Stromal cell of bone marrow (primary cell): ENCODE measurements at places on chromosomes 11 and 22.

- DNase-seq: peak; percentile 91
These were observed 25.1 kb upstream of the GUCY1A2 start for GRCh38 chr11:107043242-107044006.

DNA sequence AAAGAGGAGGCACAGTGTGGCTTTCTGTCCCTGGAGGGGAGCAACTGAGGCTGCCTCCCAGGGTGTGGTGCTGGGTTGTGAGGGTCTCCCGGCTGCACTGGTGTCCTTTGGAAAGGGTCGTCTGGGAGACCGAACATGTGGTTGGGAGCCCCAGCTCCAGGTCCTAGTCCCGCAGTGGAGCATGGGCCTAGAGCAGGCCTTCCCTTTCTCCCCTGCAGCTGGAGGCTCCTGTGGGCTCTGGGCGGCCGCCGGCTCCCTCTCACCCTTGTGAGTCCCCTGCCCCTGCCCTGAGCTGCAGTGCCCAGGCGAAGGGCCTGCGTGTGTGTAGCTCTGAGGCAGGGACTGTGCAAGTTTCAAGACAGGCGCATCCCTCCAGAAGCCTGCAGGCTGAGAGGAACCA, 1492.7 kb downstream of the BRD1 start:
- DNase-seq: no peak

DNA sequence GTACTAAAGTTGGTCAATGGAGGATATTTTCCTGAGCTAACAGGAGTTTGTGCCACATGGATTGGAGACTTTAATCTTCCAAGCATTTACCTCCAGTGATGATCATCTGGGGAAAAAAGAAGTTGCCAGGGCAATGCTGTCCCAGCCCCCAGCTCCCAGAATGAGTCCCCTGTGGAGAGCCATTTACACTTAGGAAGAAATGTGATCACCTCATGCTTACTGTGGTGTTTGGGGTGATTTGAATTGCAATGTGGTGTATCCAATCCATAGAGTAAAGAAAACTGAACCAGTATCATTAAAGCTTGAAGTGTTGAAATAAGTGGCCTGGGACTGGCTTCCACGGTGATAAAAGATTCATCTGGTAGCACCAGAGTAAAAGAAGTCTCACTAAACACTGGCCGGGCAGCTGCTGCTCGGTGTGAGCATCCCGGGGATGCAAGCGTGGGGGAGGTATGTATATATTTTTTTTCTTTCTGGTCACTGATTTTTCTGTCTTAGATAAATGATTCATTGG, 117.2 kb upstream of the NTM start:
- DNase-seq: no peak

DNA sequence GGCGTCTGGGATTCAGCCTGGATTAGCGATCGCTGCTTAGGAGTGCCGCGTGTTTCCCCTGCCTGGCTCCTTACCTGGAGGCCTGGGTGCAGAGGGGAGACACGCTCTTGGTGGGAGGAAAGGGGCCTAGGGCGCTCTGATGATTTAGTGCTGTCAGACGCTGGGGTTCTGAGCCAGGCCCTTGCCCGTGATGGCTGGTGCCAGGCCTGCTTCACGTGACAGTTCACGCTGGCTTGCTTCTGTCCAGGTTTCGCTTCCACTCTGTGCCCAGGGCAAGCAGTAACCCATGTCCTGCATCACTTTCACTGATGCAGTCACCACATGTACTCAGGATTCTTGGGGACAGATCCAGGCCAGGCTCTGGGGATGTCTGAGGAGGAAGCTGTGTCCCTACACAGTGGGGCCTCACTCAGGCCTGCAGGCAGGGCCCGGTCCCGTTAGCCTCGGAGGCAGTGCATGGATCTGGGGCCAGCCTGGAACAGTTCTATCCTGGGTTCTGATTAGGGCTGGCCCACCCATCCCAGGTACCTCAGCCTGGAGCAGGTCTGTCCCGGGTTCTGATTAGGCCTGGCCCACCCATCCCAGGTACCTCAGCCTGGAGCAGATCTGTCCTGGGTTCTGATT, 1220.9 kb downstream of the BRD1 start:
- no peak for DNase-seq

DNA sequence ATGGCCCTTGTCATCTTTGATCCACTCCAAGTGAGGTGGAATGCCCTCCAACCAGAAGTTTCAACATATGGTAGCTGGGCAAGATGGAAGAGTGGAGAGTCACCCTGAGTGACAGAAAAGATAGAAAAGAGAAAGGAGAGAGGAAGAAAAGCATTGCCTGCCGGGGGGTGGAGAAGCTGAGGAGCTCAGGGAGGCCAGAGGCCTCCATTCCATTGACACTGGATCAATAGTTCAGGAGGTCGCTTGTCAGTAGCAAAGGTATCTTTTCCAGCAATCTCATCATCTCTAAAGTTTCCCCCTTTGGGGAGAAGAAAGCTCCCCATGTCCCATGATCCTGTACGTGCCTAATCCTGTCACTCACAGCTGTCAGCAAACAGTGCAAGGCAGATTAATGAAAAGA, 6.7 kb upstream of the C1QTNF6 start:
- DNase-seq: no peak

DNA sequence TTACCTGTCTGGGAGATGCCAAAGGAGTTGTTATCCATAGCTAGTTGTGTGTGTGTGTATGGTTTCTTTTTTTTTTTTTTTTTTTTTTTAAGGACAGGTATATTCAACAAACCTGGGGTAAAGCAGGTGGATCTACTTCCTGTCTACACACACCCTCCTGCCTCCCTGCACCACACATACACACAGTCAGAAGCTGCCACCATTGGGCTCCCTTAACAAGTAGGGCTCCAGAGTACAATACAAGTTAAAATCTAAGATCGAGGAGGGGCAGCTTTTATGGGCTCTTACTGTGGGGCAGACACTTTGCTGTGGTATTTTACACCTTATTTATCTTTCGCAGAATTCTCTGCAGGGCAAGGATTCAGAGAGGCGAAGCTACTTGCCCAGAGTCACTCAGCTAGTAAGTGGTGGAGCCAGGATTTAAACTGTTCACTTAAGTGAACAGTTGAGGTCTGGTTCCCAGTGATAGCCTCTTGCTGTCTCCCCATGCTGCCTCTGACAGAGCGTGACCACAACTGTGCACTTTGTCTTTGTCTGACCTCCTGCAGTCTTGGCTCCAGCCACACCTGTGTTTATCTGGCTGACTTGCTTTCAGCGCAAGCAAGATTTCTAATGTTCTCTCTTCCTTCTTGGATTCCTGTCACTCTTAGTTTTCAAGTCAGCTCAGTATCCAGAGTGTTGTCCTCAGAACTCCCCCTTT, 135.0 kb downstream of the CSNK2A3 start:
- no peak for DNase-seq

- no peak for DNase-seq
These were observed 32.9 kb upstream of the HORMAD2 start for GRCh38 chr22:30047364-30047738.

GRCh38 chr11:13294771-13295579, 17.4 kb downstream of the BMAL1 start:
- DNase-seq: no peak

DNA sequence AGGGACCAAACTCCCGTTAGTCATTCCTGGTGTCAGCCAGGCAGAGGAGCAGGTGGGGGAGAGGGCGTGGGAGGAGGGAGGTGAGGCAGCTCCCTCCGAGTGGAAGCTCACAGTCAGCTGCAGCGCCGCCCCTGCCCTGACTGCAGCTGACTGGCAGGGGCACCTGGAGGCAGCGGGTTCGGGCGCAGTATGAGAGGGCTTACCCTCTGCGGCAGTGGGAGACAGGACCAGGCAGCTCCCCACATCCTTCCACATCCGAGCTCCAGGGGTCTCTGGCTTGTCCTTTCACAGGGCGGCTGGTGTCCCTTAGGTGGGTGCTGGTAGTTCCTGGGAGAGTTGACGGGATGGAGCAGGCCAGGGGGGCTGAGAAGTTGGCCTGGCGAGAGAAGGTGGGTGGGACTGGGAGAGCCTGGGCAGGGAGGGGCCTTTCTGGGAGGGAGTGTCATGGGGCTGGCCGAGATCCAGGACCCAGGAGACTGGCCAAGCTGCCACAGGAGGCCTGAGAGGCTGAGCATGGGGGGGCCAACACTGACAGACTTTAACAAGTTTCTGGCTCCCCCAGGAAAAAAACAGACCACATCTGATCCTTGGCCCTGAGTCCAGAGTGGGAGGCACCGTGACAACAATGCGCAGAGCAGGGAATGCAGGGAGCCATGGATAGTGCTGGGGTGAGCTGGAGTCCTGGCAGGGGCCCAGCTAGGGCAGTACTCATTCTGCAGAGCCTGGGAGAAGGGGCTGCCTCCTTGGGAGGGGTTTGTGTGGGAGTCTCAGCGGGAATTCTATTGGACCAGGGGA, 4.9 kb downstream of the ADORA2A start:
- no peak for DNase-seq

DNA sequence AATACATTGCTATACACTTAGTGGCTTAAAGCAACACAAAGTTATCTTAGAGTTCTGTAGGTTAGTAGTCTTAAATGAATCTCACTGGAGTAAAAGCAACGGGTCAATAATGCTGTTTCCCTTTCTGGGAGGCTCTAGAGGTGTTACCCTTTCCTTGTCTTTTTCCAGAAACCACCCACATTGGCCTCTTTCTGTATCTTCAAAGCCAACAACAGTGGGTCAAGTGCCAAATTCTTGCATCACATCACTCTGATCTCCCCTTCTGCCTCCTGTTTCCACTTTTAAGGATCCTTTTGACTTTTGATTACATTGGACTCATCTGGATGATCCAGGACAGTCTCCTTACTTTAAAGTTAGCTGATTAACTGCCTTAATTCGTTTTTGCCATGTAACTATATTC, 93.6 kb downstream of the DDX10 start:
- DNase-seq: no peak

GRCh38 chr11:42647993-42648392, 663.8 kb upstream of the API5 start:
- DNase-seq: no peak

DNA sequence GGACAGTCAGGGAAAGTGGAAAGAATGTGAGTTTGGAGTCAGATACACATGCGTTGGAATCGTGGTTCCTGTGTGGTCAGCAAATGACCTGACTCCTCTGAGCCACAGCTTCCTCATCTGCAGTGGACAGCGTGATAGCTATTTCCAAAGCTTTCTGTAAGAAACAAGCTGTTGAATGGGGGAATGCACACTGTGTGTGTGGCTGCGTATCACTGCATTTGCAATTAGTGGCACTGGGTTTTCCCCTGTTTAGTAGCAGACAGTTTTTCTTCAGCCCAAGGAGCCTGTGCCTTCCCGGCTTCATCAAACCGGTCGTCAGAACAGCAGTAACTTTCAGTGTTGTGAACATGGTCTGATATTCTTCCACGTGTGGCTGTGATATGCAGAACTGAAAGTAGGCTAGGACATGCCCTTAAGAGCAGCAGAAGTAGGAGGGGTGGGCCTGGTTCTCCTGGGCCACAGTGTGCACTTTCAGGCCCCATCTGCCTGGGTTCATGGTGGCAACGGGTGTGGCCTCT, 121.5 kb downstream of the RRAS2 start:
- DNase-seq: no peak

DNA sequence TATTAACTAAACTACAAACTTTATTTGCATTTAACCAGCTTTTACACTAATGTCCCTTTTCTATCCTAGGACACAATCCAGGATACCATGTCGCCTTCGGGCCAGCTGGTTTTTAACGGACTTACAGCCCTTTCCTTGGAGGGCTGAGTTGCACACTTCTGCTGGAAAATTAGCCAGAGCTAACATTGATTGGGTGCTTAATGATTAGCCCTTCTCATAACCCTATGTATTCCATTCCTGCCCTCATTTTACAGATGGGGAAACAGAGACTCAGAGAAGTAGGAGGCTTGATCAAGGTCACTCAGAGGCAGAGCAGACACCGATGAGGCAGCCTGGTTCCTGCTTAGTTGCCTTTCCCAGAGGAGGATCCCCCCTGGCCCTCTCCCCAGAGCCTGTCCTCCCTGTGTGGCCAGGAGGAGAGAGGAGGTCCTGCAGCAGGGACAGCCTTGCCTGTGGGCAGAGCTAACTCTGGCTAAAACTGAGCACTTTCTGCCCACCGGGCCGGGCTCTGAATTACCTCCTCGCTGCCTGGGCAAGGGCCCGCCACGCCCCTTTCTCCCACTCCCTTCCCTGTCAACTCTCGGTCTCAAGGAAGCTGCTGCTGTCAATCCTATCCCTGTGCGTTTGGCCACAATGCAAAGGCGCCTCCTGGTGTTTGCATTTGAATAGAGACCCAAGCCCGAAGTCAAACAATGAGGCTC, 59.6 kb upstream of the PAX6 start:
- peak; percentile 18 for DNase-seq
